ENCODE measurements at places on chromosomes 2 and 18. TPM values are rescaled to one million over a fixed set of nuclear protein-coding genes. Genes with fewer than 3 reads are reported as not detected.

Gene IL1RN
- polyA plus RNA-seq: not detected

Gene RAB11FIP5
- polyA plus RNA-seq: 4.8 TPM

Gene CXCR1
- polyA plus RNA-seq: 0.35 TPM

Gene CROCC2
- not detected for polyA plus RNA-seq

Gene SERPINB13
- not detected for polyA plus RNA-seq

Gene CXCR4
- 862 TPM for polyA plus RNA-seq

Gene ALLC
- not detected for polyA plus RNA-seq

Gene CENPA
- not detected for polyA plus RNA-seq

Gene ASNSD1
- 43.5 TPM for polyA plus RNA-seq

Gene EGR4
- polyA plus RNA-seq: 0.26 TPM

Gene PGAP1
- 0.56 TPM for polyA plus RNA-seq

Gene COLEC11
- polyA plus RNA-seq: not detected

Gene GPAT2
- polyA plus RNA-seq: 8.6 TPM

Gene CHPF
- 3.9 TPM for polyA plus RNA-seq

Gene MPP4
- polyA plus RNA-seq: not detected

Gene GREB1L
- 0.05 TPM for polyA plus RNA-seq

Gene MDH1B
- polyA plus RNA-seq: not detected

Gene MARCO
- not detected for polyA plus RNA-seq

Gene TGFA
- polyA plus RNA-seq: 0.06 TPM

Gene ADD2
- polyA plus RNA-seq: 17.3 TPM

Gene LIMS1
- polyA plus RNA-seq: 42.2 TPM

Gene GKN1
- polyA plus RNA-seq: not detected

Gene LCT
- polyA plus RNA-seq: not detected

Gene SP140
- polyA plus RNA-seq: 130 TPM

Gene MIB1
- polyA plus RNA-seq: 2.2 TPM

Gene GPR35
- polyA plus RNA-seq: not detected

Measured in IgD-negative memory B cell (primary cell).